Large intestine (tissue), 12 donors: ENCODE measurements at places on chromosomes 5 and 9.
A peak's percentile ranks its signal among the peaks of the same experiment; 100 is the strongest.

- DNase-seq, result no peak
Observed at GRCh38 chr5:169637085-169637548, at the start of gene DOCK2. Gene DOCK2 (plus strand): TSS chr5:169637275. CDS start chr5:169637327, 52 bp downstream.

- no peak for DNase-seq
Observed at GRCh38 chr9:134778156-134778555, 102.5 kb upstream of the FCN2 start.

GRCh38 chr9:77453825-77454647 is 194.1 kb downstream of the GNA14 start:
- DNase-seq, result no peak

DNA sequence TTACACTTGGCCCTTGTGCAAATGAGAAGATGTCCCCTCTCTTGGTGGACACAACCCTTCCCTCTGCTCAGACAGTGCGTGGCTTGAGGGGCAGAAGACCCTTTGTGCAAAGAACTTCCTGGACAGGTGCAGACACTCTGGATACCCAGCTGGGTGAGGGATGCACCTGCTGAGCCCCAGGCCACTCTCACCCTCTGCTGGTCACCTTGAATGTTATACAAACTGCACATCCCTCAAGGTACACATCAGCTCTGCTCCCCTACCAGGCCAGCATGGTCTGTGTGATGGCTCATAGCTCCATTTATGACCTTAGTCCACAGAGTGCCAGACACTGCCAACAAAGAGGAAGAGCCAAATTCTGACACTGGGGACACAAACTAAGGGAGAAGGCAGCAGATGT is 3.1 kb upstream of the DIRAS2 start:
- no peak for DNase-seq

GRCh38 chr9:98532574-98532973 is 176.2 kb downstream of the GABBR2 start:
- no peak for DNase-seq

GRCh38 chr5:1838013-1838412 is 36.8 kb downstream of the NDUFS6 start:
- DNase-seq, result no peak

DNA sequence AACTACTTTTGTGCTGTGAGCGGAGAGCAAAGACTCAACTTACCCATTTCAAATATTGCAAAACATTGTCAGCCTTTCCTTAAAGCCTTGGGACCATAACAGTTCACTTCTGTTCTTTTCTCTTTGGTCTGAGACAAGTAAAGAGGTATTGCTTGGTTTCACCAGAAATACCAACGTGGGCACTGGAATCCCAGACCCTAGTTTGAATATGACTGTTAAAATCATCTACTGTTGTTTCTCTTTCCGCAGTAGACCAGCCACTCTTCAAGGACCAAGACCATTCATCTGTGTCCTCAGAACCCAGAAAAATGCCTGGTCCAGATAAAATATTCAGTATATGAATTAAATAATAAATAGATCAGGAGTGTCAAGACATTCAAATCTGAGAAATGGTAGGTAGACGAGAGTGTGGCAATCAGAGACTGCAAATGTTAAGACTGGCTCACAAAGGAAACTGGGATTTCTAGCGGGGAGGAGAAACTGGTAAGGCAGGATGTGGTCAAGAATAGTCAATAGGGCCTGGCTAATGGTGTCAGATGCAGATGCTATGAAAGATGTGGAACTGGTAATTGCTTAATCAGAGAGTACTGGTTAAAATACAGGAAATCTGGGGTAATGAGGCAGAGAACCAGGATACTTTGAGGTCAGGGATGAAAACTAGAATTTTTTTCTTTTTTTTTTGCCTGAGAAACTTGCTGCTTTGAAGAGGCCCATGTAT is 82.1 kb upstream of the IL33 start:
- no peak for DNase-seq

- no peak for DNase-seq
Observed at GRCh38 chr9:134210908-134211810, 46.8 kb upstream of the RNU6ATAC start.

- no peak for DNase-seq
Observed at GRCh38 chr5:169213479-169213878, 87.5 kb downstream of the SLIT3 start.

GRCh38 chr9:129176701-129177442 is 1.2 kb downstream of the IER5L start:
- DNase-seq, result peak; percentile 69

- no peak for DNase-seq
Observed at GRCh38 chr5:156393980-156394379, 67.0 kb downstream of the SGCD start.

- peak; percentile 86 for DNase-seq
Observed at GRCh38 chr5:168308976-168309598, 17.6 kb downstream of the WWC1 start.

GRCh38 chr9:93130861-93131481 is 3.1 kb downstream of the NINJ1 start:
- DNase-seq, result no peak

DNA sequence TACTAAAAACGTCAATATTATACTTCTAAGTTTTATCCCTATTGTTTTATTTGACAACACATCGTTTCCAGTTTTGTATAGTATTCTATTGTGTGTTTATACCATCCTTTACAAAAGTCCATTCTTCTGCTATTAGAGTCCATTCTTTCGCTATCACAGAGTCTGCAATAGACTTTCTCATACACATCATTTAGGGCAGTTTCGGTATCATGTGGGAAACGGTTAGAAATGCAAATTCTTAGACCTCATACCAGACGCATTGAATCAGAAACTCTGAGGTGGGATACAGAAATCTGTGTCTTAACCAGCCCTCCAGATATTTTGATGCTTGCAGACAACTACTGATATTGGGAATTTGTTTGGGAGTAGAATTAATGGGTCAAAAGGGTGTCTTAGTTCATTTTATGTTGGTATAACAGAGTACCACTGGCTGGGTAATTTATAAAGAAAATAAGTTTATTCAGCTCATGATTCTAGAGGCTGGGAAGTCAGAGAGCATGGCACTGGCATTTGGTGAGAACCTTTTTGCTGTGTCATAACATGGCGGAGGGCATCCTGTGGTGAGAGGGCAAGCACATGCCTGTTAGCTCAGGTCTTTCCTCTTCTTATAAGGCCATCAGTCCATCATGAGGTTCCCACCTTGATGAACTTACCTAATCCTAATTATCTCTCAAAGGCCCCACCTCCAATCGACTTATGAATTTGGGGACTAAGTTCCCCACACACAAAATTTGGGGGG is 21.1 kb downstream of the CARTPT start:
- DNase-seq, result no peak

- DNase-seq, result no peak
Observed at GRCh38 chr5:159855476-159856191, 60.6 kb upstream of the ADRA1B start.

DNA sequence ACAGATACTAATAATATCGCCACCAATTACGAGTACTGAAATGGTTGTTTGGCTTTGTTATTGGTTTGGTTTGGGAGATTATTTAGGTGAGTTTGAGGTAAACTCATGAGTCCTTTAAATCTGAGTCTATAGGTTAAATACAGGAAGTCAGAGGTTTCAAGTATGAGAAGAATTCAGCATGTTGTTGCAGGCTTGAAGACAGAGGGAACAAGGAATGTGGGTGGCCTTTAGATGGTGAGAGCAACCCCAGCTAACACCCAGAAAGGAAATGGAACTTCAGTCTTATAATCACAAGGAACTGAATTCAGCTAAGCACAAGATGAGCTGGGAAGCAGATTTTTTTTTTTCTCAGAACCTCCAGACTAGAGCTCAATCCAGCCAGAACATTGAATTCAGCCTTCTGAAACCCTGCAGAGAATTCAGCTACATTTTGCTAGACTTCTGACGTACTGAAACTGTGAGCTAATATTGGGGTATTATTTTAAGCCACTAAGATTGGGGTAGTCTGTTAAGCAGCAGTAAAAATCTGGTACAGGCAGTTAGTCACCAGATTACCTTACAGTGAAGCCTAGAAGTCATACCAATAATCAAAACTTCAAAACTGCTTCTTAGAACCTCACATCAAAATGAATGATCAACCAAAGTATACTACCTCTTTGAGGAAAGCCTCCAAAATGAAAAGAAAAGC is 216.0 kb upstream of the PUM3 start:
- no peak for DNase-seq

DNA sequence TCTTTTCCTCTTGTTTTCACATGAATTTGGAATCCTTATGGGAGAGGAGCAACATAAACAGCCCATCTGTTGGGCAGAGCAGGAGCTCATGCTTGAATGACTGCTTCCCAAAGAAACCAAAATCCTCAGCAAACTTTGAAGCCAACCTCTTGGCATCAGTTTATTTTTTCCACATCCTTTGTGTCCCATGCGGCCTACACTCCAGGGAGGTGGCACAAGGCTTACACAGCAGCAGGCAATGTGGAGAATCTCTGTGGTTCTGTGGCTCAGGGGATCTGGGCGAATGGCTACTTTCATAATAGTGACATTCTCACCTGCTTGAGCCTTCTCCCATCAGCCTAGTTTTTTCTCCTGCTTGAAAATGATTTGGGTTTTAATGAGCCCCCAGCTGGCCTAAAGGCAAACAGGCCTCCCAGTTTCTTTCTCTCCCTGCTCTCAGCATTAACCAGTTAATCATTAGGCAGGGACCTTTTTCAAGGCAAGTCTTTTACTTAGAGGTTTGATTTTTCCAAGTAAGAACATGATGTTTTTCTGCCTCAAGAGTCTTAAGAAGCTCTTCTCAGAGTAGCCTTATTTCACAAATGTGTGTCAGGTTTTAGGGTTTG is 370.3 kb downstream of the ARHGEF28 start:
- no peak for DNase-seq

GRCh38 chr5:119316086-119316485 is 39.7 kb upstream of the TNFAIP8 start:
- DNase-seq, result no peak

- no peak for DNase-seq
Observed at GRCh38 chr9:71253011-71253410, 131.6 kb upstream of the TRPM3 start.

DNA sequence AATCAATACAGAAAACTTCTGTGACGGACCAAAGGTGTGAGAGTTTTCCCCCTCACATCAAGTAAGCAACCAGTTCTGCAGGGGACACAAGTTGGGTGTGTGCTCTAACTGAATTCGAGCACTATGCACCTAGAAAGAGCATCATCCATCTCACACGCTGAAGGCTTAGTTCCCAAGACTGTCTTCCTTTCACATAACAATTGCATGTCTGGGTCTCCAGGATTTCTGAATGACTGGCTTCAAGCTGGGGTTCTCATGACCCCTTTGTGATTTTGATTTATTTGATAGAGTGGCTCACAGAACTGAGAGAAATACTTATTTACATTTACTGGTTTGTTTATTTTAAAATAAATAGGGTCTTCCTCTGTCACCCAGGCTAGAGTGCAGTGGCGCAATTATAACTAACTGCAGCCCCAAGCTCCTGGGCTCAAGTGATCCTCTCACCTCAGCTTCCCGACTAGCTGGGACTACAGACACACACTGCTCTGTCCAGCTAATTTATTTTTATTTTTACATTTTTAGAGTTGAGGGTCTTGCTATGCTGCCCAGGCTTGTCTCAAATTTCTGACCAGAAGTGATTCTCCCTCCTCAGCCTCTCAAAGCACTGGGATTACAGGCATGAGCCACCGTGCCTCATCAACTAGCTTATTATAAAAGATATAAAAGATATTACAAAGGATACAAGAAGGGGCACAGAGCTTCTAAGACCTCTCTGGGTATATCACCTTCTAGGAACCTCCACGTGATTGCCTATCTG is 316.7 kb upstream of the CDH12 start:
- DNase-seq, result no peak

- DNase-seq, result no peak
Observed at GRCh38 chr5:21817668-21818369, 1035.3 kb downstream of the CDH12 start.

DNA sequence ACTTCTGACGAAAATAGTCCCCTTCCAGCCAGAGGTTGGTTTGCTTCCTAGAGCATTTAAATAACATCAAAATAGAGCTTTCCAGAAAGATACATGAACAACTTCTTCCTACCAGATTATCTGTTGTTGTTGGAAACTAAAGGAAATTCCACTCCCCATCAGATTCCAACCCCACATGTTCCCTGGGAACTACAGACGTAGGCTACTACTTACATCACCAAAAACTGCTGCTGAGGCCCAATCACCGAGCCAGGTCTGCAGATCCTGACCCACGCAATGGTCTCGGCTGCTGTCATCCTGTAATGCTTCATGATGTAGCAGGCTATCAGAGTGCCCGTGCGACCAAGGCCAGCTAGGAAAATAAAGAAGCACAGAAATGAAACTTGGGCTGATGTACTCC is 73.4 kb downstream of the HABP4 start:
- no peak for DNase-seq

- DNase-seq, result no peak
Observed at GRCh38 chr5:2024986-2025721, 142.4 kb upstream of the IRX4 start.

GRCh38 chr5:149852641-149853330 is 91.8 kb downstream of the PDE6A start:
- peak; percentile 50 for DNase-seq

- no peak for DNase-seq
Observed at GRCh38 chr9:84823421-84824271, 154.1 kb downstream of the NTRK2 start.

- no peak for DNase-seq
Observed at GRCh38 chr5:2357309-2357708, 394.2 kb downstream of the IRX2 start.

- peak; percentile 33 for DNase-seq
Observed at GRCh38 chr9:72150661-72151060, 1.4 kb downstream of the GDA start.

GRCh38 chr5:31639481-31640411 is 815 bp downstream of the PDZD2 start:
- no peak for DNase-seq

GRCh38 chr9:92506184-92506857 is 24.0 kb upstream of the ASPN start:
- DNase-seq, result peak; percentile 15

DNA sequence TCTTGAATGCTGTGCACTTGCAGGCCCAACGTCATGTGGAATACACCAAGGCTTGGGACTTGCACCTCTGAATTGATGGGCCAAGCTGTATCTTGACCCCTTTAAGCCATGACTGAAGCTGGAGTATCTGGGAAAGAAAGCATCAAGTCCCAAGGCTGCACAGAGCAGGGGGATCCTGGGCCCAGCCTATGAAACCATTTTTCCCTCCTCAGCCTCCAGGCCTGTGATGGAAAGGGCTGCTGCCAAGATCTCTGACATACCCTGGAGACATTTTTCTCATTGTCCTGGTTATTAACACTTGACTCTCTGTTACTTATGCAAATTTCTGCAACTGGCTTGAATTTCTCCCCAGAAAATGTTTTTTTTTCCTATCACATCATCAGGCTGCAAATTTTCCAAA is 174.0 kb upstream of the SNX2 start:
- no peak for DNase-seq

GRCh38 chr5:133450286-133450685 is 162.1 kb downstream of the FSTL4 start:
- no peak for DNase-seq

DNA sequence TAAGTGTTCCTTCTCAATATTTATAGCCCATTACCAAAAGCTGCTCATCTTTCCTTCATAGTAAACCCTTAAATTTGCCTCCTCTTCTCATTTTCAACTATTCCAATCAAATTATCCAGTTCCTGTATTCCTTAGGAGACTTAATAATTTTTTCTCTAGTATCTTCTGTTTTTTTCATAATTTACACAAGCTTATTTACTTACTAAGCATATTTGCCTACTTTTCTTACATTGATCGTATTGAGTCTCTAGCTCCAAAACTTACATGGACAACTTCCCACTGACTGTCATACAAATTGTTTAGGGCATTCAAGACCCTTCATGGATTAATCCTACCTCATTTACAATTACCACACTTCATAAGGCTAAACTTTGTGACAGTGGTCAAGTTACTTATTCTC is 3.6 kb downstream of the CERT1 start:
- DNase-seq, result no peak
